Left cardiac atrium (tissue), 4 donors: ENCODE measurements at places on chromosomes 3 and 15. TPM values are rescaled to one million over a fixed set of nuclear protein-coding genes. Genes with fewer than 3 reads are reported as not detected.

Gene WDR49
- total RNA-seq: 7.5 TPM

Gene SLITRK3
- 0.53 TPM for total RNA-seq

Gene ANKRD34C
- 0.13 TPM for total RNA-seq

Gene CXCR6
- 0.39 TPM for total RNA-seq

Gene SPTSSB
- total RNA-seq: 0.38 TPM

Gene DOCK3
- total RNA-seq: 2.8 TPM

Gene CCNB2
- 0.94 TPM for total RNA-seq

Gene EXD1
- total RNA-seq: not detected

Gene MAP2K5
- 13.9 TPM for total RNA-seq

Gene INKA1
- total RNA-seq: 2.6 TPM

Gene NR2E3
- not detected for total RNA-seq

Gene CELSR3
- total RNA-seq: 0.24 TPM

Gene TERB2
- total RNA-seq: not detected

Gene GJD2
- 4.9 TPM for total RNA-seq

Gene CCR1
- 9.2 TPM for total RNA-seq

Gene SKOR1
- 0.09 TPM for total RNA-seq

Gene PLA2G4E
- 0.16 TPM for total RNA-seq

Gene LARP6
- total RNA-seq: 47.2 TPM

Gene CELF6
- total RNA-seq: 0.86 TPM

Gene TRANK1
- total RNA-seq: 12.1 TPM

Gene LTF
- 3.1 TPM for total RNA-seq

Gene RNF13
- 60.3 TPM for total RNA-seq

Gene RETNLB
- total RNA-seq: not detected

Gene LDHAL6B
- total RNA-seq: not detected

Gene TMEM40
- total RNA-seq: 4.8 TPM

Gene XIRP1
- total RNA-seq: 242 TPM

Gene NR1I2
- total RNA-seq: not detected

Gene BCHE
- total RNA-seq: 11.9 TPM

Gene TYRO3
- 9.1 TPM for total RNA-seq

Gene IQCF5
- total RNA-seq: not detected

Gene MYO5C
- 8.2 TPM for total RNA-seq

Gene CIDEC
- total RNA-seq: 127 TPM

Gene GOLGA6L4
- 1.5 TPM for total RNA-seq

Gene PLA2G4B
- total RNA-seq: 5.4 TPM

Gene KLHL18
- total RNA-seq: 32.9 TPM

Gene SEMA5B
- 1.7 TPM for total RNA-seq

Gene RPL39L
- total RNA-seq: 8.2 TPM
